ENCODE measurements at places on chromosomes 6 and 20. TPM values are rescaled to one million over a fixed set of nuclear protein-coding genes. Genes with fewer than 3 reads are reported as not detected.

Gene LAMP5
- total RNA-seq = not detected

Gene SEC63
- total RNA-seq = 0.84 TPM

Gene SFTA2
- total RNA-seq = not detected

DNA sequence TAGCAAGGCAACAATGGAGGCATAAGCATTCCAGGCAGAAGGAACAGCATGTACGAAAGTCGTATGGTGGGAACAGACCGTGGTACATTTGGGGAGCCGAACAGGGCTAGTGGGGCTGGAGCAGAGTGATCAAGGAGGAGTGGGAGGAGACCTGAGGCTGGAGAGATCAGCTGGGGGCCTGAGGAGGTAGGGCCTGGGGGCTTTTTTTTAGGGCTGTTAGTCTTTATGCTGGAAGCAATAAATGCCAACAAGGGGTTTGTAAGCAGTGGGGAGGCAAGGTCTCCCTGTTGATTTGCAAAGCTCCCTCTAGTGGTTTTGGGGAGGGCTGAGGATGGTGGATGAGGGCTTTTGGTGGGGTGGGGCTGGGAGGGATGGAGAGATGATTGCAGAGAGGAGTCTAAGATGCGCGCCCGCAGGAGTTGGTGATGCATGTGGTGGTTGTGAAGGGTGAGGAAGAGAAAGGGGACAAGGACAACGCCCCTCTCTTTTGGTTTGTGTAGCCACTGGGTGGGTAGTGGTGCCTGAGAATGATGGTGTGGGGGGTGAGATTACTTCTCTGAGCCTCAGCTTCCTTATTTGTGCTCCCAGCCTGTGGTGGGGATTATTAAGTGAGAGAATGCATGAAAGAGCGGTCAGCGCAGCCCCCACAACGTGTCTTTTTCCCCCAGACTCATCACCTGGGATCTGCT lies 74.1 kb upstream of the TOX2 start:
- no peak for DNase-seq

- DNase-seq = no peak
Measured at GRCh38 chr6:20024316-20024673, 187.1 kb downstream of the ID4 start.
